ENCODE measurements at places on chromosomes 16 and 17. TPM values are rescaled to one million over a fixed set of nuclear protein-coding genes. Genes with fewer than 3 reads are reported as not detected.

Gene SCN4A
- total RNA-seq = not detected

Gene CHRNE
- total RNA-seq = 2.5 TPM

Gene APOH
- not detected for total RNA-seq

Gene ANKRD40CL
- total RNA-seq = not detected

Gene STAT5A
- 16.0 TPM for total RNA-seq

Gene FOXC2
- total RNA-seq = 4.8 TPM

Gene NOL3
- total RNA-seq = 12.7 TPM

Gene CFAP97D1
- total RNA-seq = not detected

Gene ALOX15
- total RNA-seq = not detected

Gene PLXDC1
- not detected for total RNA-seq

Gene LDHD
- 0.40 TPM for total RNA-seq
